ENCODE measurements at places on chromosomes 12 and 14.

DNA sequence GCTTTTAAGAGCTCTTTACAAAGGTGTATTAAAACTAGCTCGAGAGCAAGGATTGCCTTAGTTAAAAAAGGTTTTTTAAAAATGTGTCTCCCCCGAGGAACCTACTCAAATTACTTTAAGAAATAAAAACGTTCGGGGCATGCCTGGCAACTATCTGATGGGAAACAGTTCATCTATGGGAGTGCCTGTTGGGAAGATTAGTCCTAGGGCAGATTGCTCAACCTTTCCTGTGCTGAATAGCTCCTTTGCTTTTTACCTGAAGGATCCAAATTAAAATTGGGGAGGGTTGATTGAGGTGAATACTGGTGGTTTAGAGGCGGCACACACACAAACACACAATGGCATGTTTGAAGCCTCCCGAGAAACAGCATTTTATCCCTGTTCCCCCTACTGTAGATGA, 541.4 kb upstream of the ATP2B1 start:
- DNase-seq, result no peak

- no peak for DNase-seq
Observed at GRCh38 chr14:101855958-101856357, 94.4 kb downstream of the PPP2R5C start.

DNA sequence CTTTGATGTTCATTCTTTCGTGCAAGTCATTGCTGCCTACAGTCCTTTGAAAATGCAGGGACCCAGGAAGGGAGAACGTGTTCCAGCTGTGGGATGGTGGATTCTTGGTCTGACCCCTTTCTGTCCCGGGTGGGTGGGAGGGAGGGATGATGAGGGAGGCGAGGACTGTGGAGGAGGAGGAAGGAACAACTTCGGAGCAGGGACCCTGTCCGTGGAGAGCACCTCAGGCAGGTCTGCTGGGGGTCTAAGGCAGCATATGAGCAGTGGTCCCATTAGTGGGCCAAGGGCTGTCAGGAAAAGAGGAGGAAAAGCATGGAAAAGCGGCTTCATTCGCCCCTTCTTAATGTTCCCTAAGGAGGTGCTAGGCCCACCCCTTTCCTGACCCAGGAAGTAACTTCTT, 36.0 kb downstream of the CACNA2D4 start:
- DNase-seq, result no peak

- no peak for DNase-seq
Observed at GRCh38 chr14:54570631-54571415, 3.9 kb downstream of the SAMD4A start.

DNA sequence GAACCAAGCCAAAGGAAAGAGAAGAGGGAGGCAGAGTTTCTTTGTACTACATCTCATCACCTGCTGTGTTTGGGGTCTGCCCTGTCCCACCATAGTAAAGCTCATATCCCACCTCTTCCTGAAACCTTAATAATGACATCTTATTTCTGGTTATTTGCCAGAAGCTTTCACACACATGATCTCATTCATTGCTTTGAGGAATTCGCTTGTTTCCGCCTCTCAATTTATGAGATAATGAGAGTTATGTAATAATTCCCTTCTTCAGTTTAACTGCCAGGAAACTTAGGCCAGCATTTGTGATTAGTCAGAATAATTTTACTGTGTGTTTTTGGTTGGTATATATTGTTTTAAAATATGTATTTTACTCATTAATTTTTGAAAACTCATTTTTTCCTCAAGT, 205.2 kb downstream of the CACNA1C start:
- no peak for DNase-seq

DNA sequence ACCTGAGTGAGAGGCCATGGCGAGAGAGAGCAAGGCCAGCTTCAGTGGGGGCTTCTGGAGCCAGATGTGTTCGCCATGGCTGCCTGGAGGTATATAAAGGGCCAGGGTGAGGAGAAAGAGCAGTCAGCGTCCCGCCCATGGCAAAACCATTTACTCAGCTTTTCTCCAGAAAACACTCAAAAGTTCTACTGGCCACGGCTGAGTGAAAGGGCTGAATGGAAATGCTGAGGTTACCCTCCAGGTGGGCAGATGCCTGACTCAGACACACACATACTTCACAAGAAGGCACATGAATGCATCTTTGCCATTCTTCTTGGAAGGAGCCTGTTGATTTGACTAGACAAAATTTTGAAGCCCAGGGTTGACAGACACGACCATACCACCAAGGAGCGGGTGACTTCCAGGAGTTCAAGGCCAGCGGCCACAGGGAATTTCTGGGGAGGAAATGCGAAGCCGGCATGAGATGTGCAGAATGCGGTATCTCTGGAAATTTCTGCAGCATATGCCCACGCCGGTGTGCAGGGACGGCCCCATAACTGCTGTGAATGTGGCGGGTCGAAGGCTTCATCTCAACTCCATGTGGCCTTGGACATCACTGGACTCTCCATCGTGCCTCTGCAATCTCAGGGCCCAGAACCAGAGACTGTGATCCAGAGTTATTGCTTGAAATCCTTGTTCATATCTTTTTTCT, at the start of gene IL31:
IL31 (minus strand) TSS at position 67 of the 691 bp plus-strand sequence; CDS start at position 18, 49 bp downstream.
- no peak for DNase-seq

DNA sequence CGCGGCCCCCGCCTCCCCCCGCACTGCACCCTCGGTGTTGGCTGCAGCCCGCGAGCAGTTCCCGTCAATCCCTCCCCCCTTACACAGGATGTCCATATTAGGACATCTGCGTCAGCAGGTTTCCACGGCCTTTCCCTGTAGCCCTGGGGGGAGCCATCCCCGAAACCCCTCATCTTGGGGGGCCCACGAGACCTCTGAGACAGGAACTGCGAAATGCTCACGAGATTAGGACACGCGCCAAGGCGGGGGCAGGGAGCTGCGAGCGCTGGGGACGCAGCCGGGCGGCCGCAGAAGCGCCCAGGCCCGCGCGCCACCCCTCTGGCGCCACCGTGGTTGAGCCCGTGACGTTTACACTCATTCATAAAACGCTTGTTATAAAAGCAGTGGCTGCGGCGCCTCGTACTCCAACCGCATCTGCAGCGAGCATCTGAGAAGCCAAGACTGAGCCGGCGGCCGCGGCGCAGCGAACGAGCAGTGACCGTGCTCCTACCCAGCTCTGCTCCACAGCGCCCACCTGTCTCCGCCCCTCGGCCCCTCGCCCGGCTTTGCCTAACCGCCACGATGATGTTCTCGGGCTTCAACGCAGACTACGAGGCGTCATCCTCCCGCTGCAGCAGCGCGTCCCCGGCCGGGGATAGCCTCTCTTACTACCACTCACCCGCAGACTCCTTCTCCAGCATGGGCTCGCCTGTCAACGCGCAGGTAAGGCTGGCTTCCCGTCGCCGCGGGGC, at the start of gene FOS:
FOS (plus strand) TSS at position 407 of the 731 bp plus-strand sequence; CDS start at position 562, 155 bp downstream.
- DNase-seq, result peak; percentile 72

DNA sequence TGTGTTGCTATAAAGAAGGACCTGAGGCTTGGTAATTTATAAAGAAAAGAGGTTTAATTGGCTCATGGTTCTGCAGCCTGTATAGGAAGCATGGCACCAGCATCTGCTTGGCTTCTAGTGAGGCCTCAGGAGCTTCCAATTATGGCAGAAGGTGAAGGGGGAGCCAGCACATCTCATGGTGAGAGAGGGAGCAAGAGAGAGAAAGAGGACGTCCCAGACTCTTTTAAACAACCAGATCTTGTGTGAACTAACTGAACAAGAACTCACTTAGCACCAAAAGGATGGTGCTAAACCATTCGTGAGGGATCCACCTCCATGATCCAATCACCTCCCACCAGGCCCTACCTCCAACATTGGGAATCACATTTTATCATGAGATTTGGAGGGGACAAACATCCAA, 6.1 kb upstream of the SNAPC1 start:
- no peak for DNase-seq

DNA sequence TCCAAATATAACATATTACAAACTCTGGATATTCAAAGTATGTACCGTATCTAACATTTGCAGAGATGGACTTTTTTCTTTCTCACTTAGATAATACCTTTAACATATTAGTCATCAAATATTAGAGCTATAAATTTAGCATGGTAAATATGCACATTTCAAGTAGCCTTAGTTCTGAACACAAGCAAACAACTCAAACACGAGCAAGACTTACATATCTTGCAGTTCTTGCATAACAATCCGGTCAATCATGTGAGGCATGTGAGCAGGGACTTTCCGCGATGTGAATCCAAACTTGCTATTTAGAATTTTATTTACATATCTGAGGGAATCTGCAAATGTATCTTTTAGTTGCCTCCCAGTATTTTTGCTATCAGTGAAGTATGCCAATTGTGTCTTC, 22.1 kb upstream of the SYCP3 start:
- no peak for DNase-seq

- no peak for DNase-seq
Observed at GRCh38 chr12:92049403-92049802, 96.2 kb downstream of the BTG1 start.

DNA sequence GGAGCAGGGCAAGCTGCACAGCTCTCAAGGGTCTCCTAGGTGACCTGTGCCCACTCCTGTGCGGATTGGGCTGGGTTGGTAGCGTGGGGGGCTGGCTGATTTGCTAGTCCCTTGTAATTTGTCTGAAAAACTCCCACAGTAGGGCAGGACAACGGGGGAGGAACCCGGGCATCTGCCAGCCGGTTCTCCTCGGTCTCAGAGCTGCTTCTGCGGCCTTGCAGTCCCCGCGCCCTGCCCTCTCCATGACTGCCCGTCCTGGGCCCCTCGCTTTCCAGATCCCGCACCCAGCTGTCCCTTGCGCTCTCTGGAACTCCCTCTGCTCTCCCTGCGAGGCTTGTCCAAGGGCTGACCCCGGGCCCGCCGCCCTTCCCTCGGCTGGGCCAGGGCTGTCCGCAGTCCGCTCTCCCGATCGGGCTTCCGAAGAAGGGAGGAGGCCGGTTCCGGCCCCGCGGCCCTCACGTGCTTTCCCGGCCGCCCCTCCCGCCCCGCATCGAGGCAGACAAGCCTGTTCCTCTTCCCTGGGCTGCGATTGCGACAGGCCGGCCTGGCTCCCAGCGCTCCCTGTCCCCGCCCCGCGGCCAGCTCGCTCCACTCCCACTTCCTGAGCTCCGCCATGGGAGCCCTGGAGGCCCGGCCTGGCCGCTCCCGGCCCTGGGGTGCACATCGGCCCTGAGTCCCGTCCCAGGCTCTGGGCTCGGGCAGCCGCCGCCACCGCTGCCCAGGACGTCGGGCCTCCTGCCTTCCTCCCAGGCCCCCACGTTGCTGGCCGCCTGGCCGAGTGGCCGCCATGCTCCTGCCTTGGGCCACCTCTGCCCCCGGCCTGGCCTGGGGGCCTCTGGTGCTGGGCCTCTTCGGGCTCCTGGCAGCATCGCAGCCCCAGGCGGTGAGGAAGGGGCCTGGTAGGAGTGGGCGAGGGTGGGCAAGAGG, at the start of gene LTBR:
LTBR (plus strand) TSS at position 591 of the 927 bp plus-strand sequence; CDS start at position 788, 197 bp downstream.
- no peak for DNase-seq

DNA sequence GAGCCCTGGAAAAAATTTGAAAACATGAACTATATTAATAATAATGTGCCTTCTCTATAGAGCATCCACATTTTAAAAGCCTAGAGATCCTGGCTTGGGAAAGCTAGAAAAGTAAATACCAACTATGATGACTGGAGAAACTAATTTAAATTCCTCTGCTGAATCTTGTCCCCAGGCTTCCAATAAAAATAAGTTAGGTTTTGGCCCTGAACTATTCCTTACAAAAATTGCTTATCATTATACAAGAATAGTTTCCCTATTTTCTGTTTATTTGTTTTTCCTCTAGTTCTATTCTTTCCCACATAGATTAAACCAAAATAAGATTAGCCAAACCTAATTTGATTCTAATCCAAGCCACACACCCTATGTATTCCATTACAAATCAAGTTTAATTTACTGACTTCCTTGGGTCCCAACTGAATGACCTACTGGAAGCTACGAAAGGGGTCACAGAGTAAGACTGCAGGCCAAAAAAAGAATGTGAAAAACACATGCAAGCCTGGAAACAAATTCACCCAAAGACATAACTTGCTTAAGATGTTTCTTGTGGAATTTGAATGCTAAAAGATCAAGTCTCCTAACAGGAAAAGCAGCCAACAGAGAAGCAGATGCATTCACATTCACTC, 133.0 kb downstream of the PAWR start:
- DNase-seq, result no peak

- DNase-seq, result no peak
Observed at GRCh38 chr12:132263061-132263360, 66.4 kb downstream of the GALNT9 start.

DNA sequence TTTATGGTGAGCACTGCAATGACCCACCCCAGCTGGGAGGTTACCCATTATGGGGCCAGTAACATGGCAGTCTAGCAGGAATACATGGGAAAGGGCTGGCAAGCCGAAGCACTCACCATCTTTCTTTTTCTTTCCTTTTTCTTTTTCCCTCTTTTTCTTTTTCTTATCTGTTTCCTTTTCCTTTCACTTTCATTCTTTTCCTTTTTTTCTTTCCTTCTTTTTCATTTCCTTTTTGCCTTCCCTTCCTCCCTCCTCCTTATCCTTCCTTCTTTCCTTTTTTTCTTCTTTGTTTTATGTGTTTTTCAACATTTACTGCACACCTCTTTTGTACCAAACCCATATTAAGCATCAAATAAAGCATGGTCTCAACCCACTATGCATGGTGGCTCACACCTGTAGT, 501.1 kb downstream of the MED13L start:
- DNase-seq, result no peak

DNA sequence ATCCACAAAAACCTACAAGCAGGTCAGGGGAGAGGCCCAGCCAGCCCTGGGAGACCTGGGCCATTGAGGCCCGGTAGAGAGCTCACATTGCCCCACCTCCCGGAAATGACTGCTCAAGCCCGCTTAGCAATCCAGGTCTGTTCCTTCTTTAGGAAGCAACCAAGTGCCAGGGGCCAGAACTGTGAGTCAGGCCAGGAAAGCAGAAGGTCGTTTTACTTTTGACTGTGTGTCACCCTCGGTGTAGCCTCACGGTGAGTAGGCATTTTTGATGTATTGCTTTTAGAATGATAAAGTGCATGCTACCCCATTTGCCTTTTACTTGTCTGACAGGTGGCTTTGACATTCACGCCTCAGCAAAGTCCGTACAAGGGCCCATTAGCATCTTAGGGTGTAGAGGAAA, 25.4 kb upstream of the PWP1 start:
- no peak for DNase-seq

- DNase-seq, result no peak
Observed at GRCh38 chr14:101151226-101151926, 247.9 kb upstream of the RTL1 start.

GRCh38 chr14:61523751-61524150, 171.6 kb upstream of the HIF1A start:
- DNase-seq, result no peak

- no peak for DNase-seq
Observed at GRCh38 chr14:103746701-103747100, 31.1 kb downstream of the ZFYVE21 start.

- peak; percentile 6 for DNase-seq
Observed at GRCh38 chr12:89160716-89161123, 191.6 kb downstream of the DUSP6 start.

DNA sequence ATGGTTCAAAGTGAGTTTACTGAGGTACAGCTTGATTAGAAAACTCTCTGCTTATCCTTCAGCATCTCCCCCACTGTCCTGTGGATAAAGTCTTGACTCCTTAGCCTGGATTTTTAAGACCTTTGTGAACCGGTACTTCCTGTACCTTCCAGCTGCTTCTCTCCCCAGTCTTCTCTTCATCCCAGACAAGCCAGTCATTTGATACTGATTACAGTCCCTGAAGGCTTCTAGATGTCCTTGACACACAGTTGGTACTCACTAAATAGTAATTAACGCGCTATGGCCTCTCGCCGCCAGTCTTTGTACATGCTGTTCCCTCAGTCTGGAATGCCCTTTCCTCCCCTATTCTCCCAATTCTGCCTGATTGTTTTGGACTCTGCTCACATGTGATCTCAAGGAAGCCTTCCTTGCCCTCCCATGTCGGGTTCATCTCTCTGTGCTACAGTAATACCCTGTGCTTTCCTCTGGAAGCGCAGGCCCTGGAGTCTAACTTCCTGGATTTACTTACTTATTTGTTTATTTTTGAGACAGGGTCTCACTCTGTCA, 50.6 kb upstream of the PTGR2 start:
- no peak for DNase-seq

All from stimulated activated CD4-positive, alpha-beta T cell treated with anti-CD3 and anti-CD28 coated beads, Interleukin-1b, Interleukin-23, amount 100 ng/mL, for 1 hour (primary cell).